ENCODE measurements at places on chromosomes 13 and 19. TPM values are rescaled to one million over a fixed set of nuclear protein-coding genes. Genes with fewer than 3 reads are reported as not detected.
A peak's percentile ranks its signal among the peaks of the same experiment; 100 is the strongest.

The SIAH3 gene
- total RNA-seq: not detected

DNA sequence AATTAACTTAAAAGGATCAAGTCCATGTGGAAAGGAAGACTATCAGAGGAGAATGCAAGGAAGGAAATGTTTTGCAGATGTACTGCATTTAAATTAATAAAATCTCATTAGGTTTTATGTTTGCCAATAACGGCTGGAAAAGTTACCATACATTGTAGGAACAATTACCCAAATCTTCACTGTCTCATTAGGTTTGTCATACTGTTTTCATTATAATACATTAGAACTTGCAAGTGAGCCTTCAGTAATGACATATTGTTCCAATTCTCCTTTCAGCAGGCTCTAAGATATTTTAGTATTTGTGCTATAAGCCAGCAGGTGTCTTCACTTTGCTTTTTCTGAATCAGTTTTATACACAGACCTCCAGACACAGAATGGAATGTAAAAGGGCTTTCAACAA lies 661.6 kb upstream of the KLHL1 start:
- DNase-seq: no peak

- DNase-seq: peak; percentile 35
Observed at GRCh38 chr13:28805193-28805819, 14.8 kb upstream of the MTUS2 start.

DNA sequence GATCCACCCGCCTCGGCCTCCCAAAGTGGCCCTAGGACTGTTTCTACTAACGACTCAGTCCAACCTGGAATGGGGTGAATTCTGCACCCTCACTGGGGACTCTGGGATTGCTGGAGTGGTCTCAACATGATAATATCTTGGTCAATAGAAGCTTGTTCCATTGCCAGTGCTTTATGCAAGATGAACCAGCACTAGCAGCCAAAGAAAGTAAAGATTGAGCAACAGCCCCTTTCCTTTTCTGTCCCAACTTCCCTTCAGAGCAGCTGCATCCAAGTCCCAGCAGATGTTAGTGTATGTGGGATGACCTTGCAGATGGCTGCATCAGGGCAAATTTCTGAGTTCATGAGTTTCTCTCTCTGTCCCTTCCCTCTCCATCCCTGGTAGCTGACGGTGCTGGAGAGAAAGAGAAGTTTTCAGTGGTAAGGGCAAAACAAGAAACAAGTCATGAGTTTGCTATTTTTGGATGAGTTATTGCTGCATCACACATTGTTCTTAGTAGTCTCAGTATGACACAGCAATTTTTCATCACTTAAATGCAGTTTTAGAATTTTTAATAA lies 183.6 kb upstream of the EDNRB start:
- no peak for DNase-seq

GRCh38 chr13:98822225-98822606 lies 69.7 kb upstream of the SLC15A1 start:
- DNase-seq: no peak
